ENCODE measurements at places on chromosomes 1 and 21.

- no peak for DNase-seq
Measured at GRCh38 chr1:205354259-205355074, 2.3 kb downstream of the KLHDC8A start.

DNA sequence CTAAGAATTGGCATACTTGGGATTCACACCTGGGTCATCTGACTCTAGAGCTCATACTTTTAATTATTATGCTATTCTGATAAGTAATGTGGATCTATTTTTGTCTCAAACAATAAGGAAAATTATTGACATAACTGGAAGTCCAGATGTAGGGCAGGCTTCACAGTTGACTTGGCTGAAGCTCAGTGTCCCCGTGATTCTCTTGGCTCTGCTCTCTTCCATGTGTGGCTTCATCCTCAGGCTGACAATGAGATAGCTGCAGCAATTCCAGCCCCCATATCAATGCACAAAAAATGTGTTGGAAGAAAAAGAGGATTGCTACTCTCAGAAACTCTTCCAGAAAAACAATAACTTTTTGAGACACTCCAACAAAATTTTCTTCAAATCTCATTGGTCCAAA lies 23.8 kb downstream of the HSD11B1 start:
- DNase-seq = no peak

GRCh38 chr1:40974945-40975344 lies 4.6 kb upstream of the CTPS1 start:
- DNase-seq = no peak

- DNase-seq = peak; percentile 95
Measured at GRCh38 chr1:173149887-173150286, 57.2 kb downstream of the TNFSF4 start.

GRCh38 chr1:214455971-214456867 lies 95.2 kb downstream of the PTPN14 start:
- no peak for DNase-seq

DNA sequence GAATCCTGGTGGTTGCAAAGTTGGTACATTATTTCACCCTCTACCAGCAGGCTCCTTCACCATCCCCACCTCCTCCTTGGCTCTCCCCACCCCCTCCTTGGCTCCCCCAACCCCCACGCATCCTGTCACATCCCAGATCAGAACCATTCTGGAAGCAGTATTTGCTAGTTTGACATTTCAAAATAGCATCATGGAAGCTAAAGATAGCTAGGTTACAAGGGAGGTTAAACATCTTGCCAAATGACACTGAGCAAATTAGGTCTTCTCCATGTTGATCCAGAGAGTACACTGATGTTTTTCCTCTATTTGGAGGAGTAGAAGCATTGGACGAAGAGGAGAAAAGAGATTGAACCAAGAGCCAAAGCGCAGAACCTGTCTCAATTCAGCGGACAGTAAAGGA lies 158.9 kb upstream of the FGGY start:
- no peak for DNase-seq

GRCh38 chr21:46184625-46185555 lies 631 bp upstream of the SPATC1L start:
- DNase-seq = peak; percentile 56

- no peak for DNase-seq
Measured at GRCh38 chr1:11777658-11778322, 15.8 kb downstream of the C1orf167 start.

DNA sequence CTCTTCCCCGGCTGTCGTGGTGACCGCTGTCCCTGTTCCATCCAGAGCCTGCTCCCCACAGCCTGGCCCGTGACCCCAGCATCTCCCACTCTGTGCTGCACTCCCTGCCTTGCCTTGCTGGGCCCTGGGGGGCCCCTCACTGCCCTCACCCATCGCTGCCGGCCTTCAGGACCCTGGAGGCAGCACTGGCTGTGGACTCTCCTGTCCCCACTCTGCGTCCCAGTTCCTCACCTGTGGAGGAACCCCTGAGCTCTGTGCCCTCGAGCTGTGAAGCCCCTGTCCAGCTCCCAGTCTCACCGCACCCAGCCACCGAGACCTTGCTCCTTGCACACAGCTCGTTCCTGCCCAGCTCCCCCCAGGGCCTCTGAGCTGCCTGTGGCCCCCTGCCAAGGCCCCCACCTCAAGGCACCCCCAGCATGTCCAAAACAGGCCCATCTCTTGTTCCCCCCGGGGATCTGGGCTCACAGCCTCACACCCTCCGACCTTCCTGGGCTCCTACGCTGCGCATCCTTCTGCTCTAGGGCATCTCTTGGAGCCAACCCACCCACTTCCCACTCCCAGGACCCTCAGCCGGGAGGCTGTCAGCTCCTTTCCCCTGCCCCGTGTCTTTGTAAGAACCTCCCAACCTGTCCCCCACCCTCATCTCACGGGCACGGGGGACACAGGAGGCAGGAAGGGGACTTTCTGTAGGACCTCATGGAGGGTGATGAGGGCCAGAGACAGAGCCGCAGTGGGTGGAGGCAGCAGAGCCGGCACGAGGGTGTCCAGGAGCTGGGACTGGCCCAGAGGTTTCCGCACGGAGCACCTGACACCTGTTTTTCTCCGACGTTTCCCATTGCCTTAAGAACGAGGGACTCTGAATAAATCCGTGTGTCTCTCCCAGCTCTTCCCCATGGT lies 109.3 kb downstream of the WDR4 start:
- DNase-seq = no peak

DNA sequence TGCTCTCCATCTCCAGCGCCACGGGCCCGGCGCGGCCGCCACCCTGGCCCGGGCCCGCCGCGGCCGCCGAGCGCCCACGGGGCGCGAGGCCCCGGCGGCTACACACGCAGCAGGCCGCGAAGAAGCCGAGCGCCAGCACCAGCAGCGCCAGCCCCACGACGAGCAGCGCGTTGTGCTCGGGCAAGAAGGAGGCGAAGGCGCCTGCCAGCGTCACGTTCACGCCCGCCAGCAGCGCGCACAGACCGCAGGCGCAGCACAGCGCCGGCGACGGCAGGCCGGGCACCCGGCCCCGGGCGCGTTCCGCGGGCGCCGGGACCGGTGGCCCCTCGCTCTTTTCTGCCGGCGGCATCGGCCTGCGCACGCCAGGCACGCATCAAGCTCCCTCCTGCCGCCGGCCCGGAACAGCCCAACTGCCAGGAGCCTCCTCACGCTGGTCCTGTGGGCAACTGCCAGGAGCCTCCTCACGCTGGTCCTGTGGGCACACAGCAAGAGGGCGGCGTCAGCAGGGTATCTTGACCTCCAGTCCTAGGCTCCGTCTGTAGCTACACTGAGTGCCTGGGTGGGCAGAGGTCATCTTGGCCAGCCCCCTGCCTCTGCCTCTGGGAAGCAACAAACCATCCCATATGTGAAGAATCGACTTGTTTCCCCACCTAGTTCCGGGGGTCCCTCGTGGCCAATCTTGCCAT lies 18.1 kb downstream of the KNCN start:
- DNase-seq = no peak

GRCh38 chr1:198538579-198539364 lies 1.7 kb downstream of the ATP6V1G3 start:
- no peak for DNase-seq

- DNase-seq = peak; percentile 83
Measured at GRCh38 chr1:12184008-12184681, 17.4 kb downstream of the TNFRSF1B start.

DNA sequence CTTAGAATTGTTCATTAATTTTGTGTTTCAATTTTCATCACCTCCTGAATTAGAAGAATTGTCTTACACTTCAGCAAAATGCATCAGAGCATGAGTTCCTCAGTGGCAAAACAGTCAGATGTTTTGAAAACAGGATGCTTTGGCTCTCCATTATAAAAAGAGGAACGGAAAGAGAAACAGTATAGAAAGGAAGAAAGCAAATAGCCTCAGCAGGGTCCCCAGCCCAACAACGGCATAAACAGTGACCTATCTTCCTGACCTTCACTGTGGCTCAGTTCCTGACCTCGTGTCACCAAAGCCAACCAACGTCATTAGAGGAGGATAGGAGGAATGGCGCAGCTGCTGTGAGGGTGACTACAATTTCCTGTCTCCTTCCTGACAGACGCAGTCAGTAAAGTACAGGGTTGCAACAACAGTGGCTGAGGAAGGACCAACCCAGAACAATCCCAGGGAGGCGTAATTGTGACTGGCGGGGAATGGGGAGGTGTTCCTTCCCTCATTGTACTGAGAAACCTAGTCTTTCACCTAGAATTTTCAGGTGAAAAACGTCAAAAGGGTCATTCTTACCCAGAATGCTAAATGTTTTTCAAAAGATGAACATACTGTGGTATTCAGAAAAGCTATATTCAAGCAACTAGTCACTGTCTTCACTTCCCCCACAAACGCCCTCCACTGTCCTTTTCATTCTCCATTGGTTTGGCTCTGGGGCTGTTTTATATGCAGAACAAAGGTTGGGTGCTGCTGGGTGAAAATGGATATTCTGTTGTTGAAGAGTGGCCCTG lies 197.9 kb upstream of the SGIP1 start:
- DNase-seq = no peak

DNA sequence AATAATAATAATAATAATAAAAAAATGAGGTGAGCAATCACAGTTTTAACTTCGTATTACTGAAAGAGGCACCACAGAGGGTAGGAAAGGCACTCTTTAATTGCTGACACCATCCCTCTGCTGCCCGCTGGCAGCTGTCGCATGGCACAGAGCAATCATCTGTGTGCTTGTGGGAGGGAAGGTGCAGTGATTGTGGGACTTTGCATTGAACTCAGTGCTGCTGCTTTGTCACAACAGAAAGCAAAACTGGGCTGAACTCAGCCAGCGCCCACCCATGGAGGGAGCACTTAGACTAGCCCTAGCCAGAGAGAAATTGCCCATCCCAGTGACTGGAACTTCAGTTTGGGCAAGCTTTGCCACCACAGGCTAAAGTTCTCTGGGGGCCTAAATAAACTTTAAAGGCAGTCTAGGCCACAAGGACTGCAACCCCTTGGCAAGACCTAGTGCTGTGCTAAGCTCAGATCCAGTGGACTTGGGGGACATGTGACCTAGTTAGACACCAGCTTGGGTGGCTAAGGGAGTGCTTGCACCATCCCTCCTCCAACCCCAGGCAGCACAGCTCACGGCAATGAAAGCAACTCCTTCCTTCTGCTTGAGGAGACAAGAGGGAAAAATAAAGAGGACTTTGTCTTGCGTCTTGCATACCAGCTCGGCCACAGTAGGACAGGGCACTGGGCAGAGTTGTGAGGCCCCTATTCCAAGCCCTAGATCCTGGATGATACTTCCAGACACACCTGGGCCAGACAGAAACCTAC lies 59.3 kb downstream of the WDR4 start:
- DNase-seq = no peak

GRCh38 chr1:221478050-221478949 lies 263.6 kb downstream of the DUSP10 start:
- DNase-seq = peak; percentile 67

GRCh38 chr1:112457241-112457640 lies 51.5 kb upstream of the WNT2B start:
- DNase-seq = no peak

DNA sequence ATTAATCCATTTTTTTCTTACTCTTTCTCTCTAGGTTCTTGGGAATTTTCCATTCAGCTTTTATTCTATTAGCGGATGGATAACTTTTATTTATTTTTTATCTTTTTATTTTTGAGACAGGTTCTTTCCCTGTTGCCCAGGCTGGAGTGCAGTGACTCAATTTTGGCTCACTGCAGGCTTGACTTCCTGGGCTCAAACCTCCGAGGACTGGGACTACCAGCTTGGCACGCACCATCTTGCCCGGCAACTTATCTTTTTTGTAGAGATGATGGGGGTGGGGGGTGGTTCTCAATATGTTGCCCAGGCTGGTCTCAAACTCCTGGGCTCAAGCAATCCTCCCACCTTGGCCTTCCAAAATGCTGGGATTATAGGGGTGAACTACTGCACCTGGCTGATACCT lies 36.1 kb upstream of the CHIT1 start:
- DNase-seq = no peak

DNA sequence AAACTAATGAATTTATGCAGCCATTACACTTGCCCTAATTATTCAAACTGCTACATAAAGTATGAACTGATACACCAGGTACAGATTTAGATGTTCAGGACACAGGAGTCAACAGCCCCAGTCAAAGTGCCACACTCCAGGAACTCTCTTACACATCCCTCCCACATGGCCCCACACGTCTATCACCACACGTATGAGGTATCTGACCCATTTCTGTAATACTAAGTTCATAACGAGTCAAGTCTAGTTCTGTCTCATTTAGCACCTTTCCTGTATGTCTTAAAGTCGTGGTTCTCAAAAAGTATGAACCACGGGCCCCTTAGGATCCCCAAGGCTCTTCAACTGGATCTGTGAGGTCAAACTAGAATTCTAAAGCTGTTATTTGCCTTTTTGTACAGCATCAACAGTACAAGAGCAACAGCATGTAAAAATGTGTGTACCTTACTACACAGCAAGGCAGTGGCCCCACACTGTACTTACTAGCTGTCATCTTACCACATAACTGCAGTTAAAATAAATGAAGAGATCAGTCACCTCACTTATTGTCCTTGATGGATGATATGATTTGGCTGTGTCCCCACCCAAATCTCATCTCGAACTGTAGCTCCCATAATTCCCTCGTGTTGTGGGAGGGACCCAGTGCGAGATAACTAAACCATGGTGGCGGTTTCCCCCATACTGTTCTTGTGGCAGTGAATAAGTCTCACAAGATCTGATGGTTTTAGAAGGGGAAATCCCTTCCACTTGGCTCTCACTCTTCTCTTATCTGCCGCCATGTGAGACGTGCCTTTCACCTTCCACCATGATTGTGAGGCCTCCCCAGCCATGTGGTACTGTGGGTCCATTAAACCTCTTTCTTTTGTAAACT lies 42.6 kb downstream of the SIPA1L2 start:
- no peak for DNase-seq

DNA sequence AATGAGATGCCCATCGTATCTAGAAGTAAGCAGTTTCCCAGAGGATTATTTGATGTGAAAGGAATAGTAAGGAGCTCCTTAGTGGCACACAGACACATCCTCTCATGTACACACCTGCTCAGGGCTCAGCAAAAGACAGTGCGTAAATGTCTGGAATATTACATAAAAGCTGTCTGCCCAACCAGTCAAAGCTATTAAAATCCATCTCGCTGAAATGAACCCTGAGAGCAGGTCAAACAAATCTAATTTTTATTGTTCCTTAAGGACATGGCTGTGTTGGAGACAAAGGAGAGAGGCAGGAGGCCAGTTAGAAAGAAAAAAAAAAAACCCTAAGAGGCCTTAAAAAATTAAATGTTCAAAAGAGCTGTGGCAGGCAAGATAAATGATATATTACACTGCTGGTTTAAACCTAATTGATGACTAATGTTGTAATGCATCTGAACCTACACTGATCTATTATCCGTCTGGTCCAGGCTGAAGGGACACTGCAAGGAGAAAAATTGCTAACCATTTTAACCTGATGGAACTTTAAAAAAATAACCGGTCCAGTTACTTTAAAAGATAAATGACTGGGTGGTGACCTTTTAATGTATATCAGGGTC lies 58.5 kb upstream of the FGGY start:
- no peak for DNase-seq

DNA sequence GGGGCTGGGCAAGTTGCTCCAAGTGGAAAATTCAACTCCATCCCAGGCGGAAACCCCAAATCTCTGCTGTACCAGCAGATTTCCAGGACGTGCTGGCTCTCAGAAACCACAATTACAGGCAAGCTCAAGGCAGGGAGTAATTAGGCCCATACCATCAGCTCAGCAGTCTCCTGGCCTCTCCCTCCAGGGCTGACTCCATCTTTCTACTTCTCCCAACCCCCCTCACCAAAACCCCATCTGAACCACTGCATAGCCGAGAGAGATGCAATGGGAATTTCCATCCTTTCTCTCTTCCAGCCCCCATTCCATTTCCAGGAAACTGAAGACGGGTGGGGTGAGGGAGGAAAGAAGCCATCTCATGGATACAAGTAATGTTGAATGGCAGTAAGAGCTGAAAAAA lies 41.2 kb downstream of the ARHGEF11 start:
- no peak for DNase-seq
